ENCODE measurements at places on chromosomes 2 and 18. TPM values are rescaled to one million over a fixed set of nuclear protein-coding genes. Genes with fewer than 3 reads are reported as not detected.

Gene CHRND
- total RNA-seq: not detected

Gene ERMN
- not detected for total RNA-seq

Gene CGREF1
- 0.70 TPM for total RNA-seq

Gene GRB14
- 0.98 TPM for total RNA-seq

Gene IL1R1
- 2.3 TPM for total RNA-seq

Gene PSMG2
- 72.8 TPM for total RNA-seq

Gene LIMS2
- total RNA-seq: not detected

Gene SERPINB12
- total RNA-seq: 0.28 TPM

Gene LCLAT1
- total RNA-seq: 19.8 TPM

Gene RSAD2
- not detected for total RNA-seq

Gene OTX1
- 4.2 TPM for total RNA-seq

Gene HOXD9
- not detected for total RNA-seq

Gene LIPG
- 40.8 TPM for total RNA-seq

Gene RIT2
- total RNA-seq: not detected

Gene RBKS
- 0.78 TPM for total RNA-seq
